LHCN-M2 (cell line): ENCODE measurements at places on chromosomes 2 and 18. TPM values are rescaled to one million over a fixed set of nuclear protein-coding genes. Genes with fewer than 3 reads are reported as not detected.
A peak's percentile ranks its signal among the peaks of the same experiment; 100 is the strongest.

GRCh38 chr2:219025637-219026585 lies 15.4 kb downstream of the CFAP65 start:
- no peak for DNase-seq

DNA sequence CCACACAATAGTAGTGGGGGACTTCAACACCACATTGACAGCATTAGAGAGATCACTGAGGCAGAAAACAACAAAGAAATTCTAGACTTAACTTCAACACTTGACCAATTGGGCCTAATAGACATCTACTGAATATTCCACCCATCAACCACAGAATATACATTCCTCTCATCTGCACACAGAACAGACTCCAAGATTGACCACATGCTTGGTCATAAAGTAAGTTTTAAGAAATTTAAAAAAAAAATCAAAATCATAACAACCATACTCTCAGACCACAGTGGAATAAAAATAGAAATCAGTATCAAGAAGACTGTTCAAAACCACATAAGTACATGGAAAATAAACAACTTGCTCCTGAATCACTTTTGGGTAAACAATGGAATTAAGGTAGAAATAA lies 9.0 kb upstream of the FLACC1 start:
- peak; percentile 71 for DNase-seq

DNA sequence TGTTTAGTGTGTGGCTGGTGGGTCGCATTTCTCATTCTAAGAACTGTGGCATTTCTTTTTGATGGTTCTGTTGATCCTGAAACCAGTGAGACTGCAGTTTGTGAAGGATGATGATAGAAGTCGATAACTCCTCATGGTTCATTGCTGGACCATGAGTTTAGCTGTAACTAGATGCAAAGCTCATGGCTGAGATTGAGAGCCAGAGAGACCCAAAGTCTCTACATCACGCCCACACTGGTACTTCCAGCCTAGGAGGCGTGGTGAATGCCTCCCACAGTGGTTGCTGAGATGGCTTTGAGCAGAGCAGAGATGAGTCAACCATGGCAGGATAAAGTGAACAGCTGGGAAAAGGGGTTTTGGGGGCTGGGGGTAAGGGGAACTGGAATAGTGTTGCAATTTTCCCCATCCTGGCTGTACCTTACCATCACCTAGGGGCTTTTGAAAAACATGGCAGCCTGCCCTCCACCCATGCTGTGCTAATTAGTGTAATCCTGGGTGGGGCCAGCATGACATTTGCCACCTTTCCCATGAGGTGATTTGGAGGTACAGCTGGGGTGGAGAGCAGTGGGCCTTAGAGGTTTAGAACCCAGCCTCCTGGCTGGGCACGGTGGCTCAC lies 24.1 kb downstream of the INPP4A start:
- peak; percentile 76 for DNase-seq

DNA sequence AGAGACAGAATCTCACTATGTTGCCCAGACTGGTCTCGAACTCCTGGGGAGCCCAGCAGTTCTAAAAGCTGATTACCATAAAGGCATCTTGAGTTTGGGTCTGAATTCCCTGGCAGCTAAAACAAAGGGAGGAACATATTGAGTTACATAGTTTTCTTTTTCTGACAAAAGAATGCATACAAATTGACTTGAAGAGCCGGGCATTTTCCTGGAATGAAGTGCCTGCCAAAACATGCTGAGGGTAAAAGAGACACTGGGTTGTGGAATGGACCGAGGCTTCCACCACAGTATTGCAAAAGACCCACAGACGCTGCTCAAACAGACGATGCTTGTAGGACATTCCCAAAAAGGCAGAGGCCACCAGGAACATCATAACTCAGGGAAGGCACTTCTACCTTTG lies 35.1 kb upstream of the ROCK2 start:
- peak; percentile 31 for DNase-seq

DNA sequence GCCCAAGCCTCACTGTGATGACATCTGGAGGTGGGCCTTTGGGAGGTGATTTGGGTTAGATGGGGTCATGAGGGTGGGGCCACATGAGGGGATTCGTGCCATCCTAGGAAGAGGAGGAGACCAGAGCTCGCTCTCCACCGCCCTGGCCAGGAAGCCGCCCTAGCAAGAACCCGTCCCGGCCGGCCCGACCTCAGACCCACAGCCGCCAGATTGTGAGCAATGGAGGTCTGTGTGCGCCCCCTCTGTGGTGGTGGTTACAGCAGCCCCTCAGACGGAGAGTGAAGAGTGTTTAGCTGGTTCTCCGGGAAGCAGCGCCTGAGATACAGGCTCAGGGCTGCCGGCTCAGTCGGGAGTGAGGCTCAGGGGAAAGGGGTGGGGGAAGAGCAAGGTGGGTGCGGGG lies 83.3 kb downstream of the RTP5 start:
- no peak for DNase-seq

DNA sequence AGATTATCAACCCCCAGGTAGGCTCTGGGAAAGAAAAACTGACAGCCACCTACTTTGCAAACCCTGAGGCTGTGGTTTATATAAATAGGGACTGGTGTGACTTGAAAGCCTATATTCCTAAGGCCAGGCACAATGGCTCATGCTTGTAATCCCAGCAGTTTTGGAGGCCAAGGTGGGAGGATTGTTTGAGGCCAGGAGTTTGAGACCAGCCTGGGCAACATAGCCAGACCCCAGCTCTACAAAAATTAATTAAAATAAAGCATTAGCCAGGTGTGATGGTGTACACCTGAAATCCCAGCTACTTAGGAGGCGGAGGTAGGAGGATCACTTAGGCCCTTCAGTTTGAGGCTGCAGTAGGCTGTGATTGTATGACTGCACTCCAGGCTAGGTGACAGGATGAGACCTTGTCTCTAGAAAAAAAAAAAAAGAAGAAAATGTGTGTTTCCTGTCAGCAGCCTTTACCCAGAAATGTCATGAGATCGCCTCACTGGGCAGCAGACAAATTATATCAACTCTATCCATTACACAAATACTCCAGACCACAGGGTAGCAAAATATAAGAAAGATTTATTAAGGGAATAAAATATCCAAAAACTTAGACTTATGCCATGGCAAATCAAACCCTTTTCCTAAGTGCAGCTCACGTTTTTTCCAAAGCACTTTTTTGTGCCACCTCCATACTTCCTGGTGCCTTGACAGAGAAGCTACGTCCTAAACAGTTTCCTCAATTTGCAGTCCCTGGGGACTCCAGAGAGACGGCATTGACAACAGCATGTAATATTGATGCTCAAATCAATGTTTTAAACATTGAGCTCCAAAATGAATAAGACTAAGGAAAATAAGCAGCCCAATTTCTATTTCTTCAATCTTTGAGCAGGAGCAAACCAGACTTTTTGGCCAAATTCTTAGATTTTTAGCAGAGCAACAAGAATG lies 190.8 kb upstream of the NDUFV2 start:
- DNase-seq, result no peak

DNA sequence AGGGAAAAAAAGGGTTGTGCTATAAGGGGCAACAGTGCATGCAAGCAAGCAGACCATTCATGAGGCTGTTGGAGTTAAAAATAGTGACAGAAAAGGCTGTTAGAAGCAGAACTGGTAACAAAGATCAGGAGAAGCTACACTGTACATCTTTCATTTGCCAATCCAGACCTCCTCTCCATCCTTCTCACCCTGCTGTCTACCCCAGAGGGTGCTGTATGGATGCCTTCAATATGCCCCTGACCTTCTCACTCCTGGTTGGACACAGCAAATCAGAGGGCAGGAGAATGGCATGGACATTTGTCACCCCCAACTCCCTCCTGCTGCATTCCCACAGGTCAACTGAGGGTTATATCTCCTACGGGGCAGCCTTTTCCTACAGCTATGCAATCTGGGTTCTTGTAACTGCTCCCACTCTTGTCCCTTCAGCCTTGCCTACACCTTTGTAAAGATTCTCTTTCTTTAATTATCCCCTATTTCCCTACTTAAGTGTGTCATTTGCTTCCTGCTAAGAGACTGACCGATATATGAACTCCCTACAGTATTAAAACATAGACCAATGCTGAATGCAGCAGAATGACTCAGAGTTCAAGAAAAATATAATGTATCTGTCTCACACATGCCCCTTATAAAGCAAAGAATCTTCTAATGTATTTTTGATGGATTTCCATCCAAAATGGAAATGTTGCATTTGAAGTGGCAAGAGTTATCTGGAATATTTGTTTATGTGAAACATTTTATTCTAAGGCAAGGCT lies 169.2 kb upstream of the NCKAP5 start:
- no peak for DNase-seq

GRCh38 chr2:44398243-44398897 lies 36.6 kb downstream of the CAMKMT start:
- no peak for DNase-seq

DNA sequence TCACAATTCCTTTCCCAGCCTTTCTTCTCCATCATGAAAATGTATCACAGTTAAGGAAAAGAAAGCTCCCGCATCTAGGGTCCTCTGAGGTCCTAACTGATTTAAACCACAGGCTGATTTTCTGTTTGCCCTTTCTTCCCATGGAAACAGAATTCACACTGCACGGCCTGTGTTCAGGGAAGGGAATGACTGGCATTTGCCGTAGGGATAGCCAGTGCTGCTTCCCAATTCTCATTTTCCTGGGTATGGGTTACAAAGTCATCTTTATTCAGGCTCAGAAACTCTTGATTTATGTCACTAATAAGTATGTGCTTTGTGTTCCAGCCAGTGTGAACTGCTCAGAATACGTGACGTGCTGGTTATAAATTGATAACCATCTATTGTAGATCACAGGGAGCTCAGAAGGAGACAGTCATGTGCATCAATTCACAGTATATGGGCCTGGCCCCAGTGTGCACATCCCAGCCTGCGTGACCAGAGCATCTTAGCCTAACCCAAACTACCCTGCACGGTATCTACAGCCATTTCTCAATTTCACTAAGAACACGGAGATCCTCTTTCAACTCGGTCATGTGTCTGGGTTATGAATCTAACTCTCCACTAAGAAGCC lies 163.3 kb downstream of the LRRC30 start:
- no peak for DNase-seq

GRCh38 chr18:63344263-63344662 lies 22.7 kb downstream of the KDSR start:
- DNase-seq, result no peak

DNA sequence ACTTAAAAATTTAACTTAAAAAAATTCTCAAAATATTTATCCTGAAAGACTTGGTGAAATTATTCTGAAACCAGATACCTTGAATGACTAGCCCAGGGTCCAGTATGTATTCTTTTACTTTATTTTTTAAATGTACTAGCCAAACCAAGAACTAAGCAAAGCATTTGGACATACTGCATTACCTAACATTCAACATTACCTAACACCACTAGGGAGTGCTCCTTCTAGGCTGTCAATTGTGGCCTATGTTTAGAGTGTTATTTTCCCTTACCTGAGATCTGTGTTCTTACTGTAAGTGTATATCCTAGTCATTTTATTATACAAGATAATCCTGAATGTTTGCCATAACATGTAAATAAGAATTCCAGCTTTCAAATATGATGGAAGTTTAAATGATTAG lies 496.6 kb downstream of the PTPRM start:
- no peak for DNase-seq

DNA sequence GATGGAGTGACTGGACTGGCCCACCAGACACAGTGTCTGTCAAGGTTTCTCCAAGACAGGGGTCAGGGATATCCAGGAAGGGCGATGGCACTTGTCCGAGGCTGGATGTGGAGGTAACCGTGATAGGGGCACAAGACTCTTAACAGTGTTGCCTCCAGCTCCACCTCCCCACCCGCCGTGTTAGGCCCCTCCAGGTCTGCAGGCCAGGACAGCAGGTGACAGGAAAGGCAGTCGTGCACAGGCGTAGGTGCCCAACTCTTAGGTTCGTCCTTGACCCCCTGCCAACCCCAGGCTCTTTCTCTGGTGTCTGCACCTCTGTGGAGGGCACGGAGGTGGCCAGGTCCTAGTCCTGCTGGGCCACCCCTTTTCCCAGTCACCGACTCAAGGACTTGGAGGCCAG lies 10.1 kb downstream of the ITM2C start:
- no peak for DNase-seq

DNA sequence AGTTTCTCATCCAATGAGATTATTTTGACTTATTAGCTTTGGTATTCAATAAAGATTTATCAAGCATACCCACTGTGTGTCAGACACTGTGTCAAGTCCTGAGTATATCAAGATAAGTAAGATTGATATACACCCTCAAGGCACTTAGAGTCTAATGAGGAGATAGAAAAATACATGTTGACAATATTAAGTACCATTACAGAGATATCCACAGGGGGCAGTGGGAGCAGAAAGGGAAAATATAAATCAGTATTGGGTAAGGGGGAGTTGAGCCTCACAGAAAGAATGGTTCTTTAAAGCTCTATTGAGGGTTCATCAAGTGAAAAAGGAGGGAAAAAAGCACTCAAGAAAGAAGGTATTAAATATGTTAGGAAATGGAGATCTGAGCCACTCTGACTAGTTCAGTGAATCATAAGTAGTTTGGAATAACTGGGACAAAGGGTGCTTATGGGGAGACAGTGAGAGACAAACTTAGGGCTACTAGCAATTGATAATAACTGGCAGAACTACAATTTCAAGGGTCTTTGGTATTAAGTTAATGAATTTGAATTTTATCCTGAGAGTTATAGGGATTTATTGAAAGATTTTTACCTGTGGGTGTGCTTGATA lies 45.5 kb upstream of the SLC8A1 start:
- peak; percentile 18 for DNase-seq

- no peak for DNase-seq
Observed at GRCh38 chr2:8498994-8499393, 182.9 kb upstream of the ID2 start.

- DNase-seq, result no peak
Observed at GRCh38 chr2:64604155-64604554, 49.6 kb downstream of the SERTAD2 start.

GRCh38 chr2:197391220-197391717 lies 43.6 kb downstream of the SF3B1 start:
- DNase-seq, result no peak

DNA sequence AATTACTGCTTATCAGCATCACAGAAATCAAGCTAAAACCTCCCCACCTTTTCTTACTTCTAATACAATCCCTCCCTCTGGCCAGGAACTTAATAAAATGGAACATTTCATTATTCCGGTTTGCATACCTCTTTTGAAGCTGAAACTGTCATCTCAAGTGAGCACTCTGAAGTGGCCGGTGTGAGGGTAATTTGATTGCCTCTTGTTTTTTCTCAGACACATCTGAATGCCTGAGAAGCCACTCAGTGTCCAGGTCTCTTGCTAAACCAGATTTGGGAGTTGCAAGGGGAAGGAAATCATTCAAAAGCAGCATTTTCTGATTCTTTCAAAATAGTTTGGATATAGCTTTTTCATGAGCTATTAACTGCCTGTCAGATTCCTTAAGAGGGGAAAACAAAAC lies 190.3 kb downstream of the C1D start:
- peak; percentile 11 for DNase-seq

CAVIN2 gene
- total RNA-seq, result 388 and 506 TPM in 2 replicates

ARHGAP28 gene
- total RNA-seq, result 6.2 and 15.5 TPM in 2 replicates

FBXO48 gene
- total RNA-seq, result 0.64 and 1.0 TPM in 2 replicates

MTLN gene
- total RNA-seq, result 71.5 and 107 TPM in 2 replicates

SLC5A7 gene
- total RNA-seq, result not detected in 2 replicates

NT5DC4 gene
- total RNA-seq, result not detected in 2 replicates

TMEM178A gene
- total RNA-seq, result 0.06 and 0.40 TPM in 2 replicates

NPPC gene
- total RNA-seq, result not detected in 2 replicates

FAM124B gene
- total RNA-seq, result 0.06 TPM in 1 of 2 replicates, not detected in the other
